Lung (tissue), 17 donors: ENCODE measurements at places on chromosomes 2 and 18. TPM values are rescaled to one million over a fixed set of nuclear protein-coding genes. Genes with fewer than 3 reads are reported as not detected.

Gene ACVR1C
- 0.08 TPM for polyA plus RNA-seq

Gene SYT4
- 0.01 TPM for polyA plus RNA-seq

DNA sequence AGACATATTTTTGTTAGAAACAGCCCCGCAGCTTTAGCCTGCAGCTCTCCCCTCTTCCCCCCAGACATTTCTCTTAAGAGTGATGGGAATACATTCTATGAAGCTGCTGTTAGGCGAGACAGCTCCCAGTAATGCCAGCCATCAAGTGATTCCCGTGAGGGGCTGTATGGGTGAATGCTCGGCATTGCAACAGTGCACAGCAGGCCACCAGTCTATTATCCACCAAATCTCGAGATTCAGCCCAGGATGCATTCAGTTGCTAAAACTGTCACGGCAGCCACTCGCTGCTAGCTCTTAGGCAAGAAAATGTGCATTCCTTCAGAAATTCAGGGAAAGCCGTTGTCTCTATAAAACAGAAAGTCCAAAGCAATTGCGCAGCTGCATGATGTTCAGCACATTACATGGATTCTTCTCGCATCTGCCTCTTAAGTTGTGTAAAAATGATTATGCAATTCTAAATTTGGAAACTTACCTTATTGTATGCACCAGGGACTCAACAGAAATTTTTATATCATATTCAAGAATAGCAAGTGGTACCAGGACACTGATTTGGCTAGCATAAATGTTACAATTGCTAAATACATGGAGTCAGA is 211.3 kb upstream of the ARL4C start:
- DNase-seq: no peak

Gene SULT6B1
- polyA plus RNA-seq: not detected
